GM13977 (cell line): ENCODE measurements at places on chromosomes 5 and 9.

GRCh38 chr5:97412959-97413358, 229.9 kb upstream of the RIOK2 start:
- DNase-seq = no peak

- DNase-seq = no peak
Measured at GRCh38 chr9:81791076-81791475, 101.7 kb upstream of the TLE1 start.

GRCh38 chr5:87389296-87390034, 23.3 kb downstream of the CCNH start:
- DNase-seq = no peak

GRCh38 chr9:105055917-105056316, 128.0 kb upstream of the ABCA1 start:
- DNase-seq = no peak

DNA sequence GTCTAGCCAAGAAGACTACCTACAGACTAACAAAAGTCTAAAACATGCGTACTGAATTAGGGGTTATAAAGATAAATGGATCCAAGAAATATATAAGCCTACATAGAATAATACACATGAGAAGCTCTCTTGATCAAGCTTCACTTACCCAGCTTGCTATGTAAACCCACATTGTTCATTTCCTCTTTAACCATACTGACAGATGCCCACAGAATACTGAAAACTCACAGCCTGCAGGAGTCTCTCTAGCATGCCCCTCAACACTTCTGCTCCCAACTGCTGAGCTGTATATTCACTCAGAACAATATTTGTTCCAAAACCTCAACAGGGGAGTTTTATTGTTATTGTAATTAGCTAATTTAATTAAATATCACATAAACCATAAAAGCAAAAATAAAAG, 52.4 kb downstream of the RFX3 start:
- DNase-seq = no peak

GRCh38 chr5:78706825-78707224, 58.3 kb upstream of the LHFPL2 start:
- DNase-seq = no peak
